ENCODE measurements at places on chromosomes 5 and 9. TPM values are rescaled to one million over a fixed set of nuclear protein-coding genes. Genes with fewer than 3 reads are reported as not detected.

- DNase-seq = no peak
Measured at GRCh38 chr5:162372256-162372655, 304.7 kb downstream of the GABRG2 start.

GRCh38 chr5:74146796-74147195 lies 493.7 kb downstream of the ENC1 start:
- DNase-seq = no peak

- no peak for DNase-seq
Measured at GRCh38 chr5:55540525-55540924, 5.8 kb upstream of the PLPP1 start.

DNA sequence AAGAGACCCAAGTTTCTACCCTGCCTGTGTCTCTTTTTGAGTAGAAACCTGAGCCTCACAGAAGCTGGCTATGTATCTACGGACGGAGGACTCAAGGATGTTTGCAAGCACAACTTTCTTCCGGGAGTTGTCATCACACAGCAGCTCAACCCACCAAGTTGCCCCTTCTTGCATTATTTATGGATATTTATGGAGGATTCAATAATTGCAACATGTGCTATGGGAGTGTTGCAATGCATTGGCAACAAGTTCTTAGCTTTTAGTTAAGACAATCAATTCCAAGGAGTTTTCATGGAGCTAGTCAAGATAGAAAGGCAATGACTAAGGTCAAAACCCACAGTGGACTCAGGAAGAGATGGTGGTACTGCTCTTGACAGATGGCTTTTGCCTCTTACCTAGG lies 336.9 kb downstream of the ENC1 start:
- no peak for DNase-seq

The MAMDC2 gene
- total RNA-seq = 6.6 TPM

- no peak for DNase-seq
Measured at GRCh38 chr5:160245506-160246086, 16.3 kb downstream of the FABP6 start.
